ENCODE measurements at places on chromosomes 5 and 9. TPM values are rescaled to one million over a fixed set of nuclear protein-coding genes. Genes with fewer than 3 reads are reported as not detected.

- no peaks in the 10 kb centered on the region for H3K4me1 ChIP-seq
- no peaks in the 10 kb centered on the region for H3K36me3 ChIP-seq
- no peak for DNase-seq
- H3K27me3 ChIP-seq, result no peaks in the 10 kb centered on the region
- no peak overlapping the region for H3K4me3 ChIP-seq
Measured at GRCh38 chr5:54803471-54804011, 181.9 kb downstream of the ESM1 start.

GRCh38 chr5:112649882-112650281 is 87.8 kb upstream of the APC start:
- no peak for DNase-seq
- no peaks in the 10 kb centered on the region for H3K4me1 ChIP-seq
- H3K36me3 ChIP-seq, result no peaks in the 10 kb centered on the region
- H3K27me3 ChIP-seq, result peaks cover 2% of the 10 kb centered on the region
- H3K4me3 ChIP-seq, result no peak overlapping the region
- H3K27ac ChIP-seq, result no peak overlapping the region

- DNase-seq, result no peak
- H3K4me3 ChIP-seq, result no peak overlapping the region
- no peaks in the 10 kb centered on the region for H3K36me3 ChIP-seq
- no peaks in the 10 kb centered on the region for H3K4me1 ChIP-seq
- H3K27ac ChIP-seq, result no peak overlapping the region
Measured at GRCh38 chr5:110663525-110663924, 62.9 kb downstream of the TMEM232 start.

DNA sequence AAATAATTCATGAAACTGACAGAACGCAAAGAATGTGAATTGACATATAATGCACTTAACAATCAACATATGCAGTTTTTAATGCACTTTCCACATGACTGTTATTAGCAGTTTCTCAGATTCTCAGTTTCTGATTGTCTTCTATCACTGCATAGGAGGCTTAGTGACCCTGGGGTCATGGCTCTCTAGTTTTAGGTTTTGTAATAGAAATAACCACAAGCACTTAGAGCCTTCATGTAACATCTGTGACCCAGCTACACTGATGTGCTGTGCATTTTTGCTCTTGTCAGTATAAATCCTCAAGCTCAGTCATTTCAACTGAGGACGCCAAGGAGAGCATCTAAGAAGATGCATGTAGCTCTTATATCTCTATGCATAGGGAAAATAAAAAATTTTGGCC is 163.1 kb upstream of the IZUMO3 start:
- no peak overlapping the region for H3K4me3 ChIP-seq
- no peak overlapping the region for H3K27ac ChIP-seq
- no peaks in the 10 kb centered on the region for H3K36me3 ChIP-seq
- H3K27me3 ChIP-seq, result no peaks in the 10 kb centered on the region

DNA sequence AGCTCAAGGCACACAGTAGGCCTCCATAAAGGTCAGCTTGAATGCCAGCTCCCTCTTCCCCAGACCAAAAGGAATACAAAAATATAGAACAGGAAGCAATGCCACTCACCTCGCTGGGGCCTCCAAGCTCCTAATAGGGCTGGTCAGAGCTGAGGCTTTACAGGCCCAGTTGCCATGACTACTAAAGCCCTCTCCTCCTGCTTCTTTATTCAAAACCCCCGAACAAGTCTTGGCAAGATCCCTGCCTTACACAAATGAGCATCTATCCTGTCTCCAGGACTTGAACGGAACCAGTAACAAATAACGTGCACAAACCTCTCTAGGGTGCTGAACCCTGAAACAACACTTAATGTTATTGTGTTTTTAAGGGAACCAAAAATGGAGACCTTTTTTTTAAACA is 136.3 kb downstream of the SIL1 start:
- no peak for DNase-seq
- no peaks in the 10 kb centered on the region for H3K36me3 ChIP-seq
- H3K27me3 ChIP-seq, result no peaks in the 10 kb centered on the region
- H3K4me3 ChIP-seq, result no peak overlapping the region

GRCh38 chr5:157132281-157132612 is 10.4 kb downstream of the MED7 start:
- DNase-seq, result no peak
- H3K27me3 ChIP-seq, result no peaks in the 10 kb centered on the region
- H3K27ac ChIP-seq, result no peak overlapping the region
- no peaks in the 10 kb centered on the region for H3K4me1 ChIP-seq

FIBCD1 gene
- not detected for polyA plus RNA-seq

RAB3C gene
- polyA plus RNA-seq, result not detected

Measured in CD4-positive, CD25-positive, alpha-beta regulatory T cell (primary cell).